ENCODE measurements at places on chromosomes 3 and 15. TPM values are rescaled to one million over a fixed set of nuclear protein-coding genes. Genes with fewer than 3 reads are reported as not detected.

GRCh38 chr3:119187266-119187665, 13.9 kb downstream of the UPK1B start:
- DNase-seq = no peak

DNA sequence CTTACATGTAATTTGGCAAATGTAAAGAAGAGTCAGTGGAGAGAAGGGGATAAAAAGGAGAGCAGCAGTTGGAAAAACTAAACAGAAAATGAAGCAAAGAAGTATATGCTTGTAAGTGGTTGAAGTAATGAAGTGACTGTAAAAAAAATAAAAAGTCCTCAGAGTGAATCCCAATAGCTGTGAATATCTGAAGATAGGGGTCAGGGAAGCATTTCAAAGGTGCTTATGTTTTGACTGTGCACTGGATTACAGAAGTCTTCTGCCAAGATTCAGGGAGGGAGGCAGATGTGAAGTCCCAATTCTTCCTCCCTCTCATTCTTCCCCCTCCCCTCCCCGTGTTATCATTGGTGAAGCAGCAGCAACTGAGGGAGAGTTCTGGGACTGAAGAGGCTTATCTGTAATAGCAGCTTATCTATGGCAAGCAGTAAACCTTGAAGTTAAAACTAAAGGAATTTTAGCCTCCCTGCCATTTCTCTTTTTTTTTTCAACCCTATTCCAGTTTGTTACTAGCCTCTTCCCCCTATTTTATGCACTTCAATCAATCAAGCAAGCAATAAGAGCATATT, 597.9 kb downstream of the IGSF11 start:
- DNase-seq = no peak

GRCh38 chr15:87500240-87500639, 756.3 kb downstream of the NTRK3 start:
- no peak for DNase-seq

DNA sequence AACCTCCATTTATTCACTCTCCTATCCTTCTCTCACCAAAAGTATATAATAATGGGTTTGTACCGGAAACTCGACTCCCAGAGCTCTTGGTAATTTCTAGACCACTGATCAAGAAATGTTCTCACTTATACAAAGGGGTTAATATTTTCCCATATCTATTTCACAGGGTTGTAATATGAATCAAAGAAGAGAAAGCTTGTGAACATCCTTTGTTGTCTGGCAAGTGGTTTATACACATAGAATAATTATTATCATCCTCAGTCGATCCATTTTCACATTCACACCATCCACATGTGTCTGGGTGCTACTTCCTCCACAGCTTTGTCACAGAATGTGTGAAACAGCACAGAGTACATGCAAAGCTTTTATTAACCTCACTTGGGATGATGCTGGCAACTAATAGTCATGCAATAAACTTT, 29.9 kb upstream of the STT3B start:
- DNase-seq = no peak

GOLGA8F gene
- not detected for total RNA-seq

- DNase-seq = no peak
These were observed 25.9 kb upstream of the GRIP2 start for GRCh38 chr3:14565868-14566588.

GRCh38 chr3:119653876-119654275, 6.5 kb downstream of the POPDC2 start:
- no peak for DNase-seq

DNA sequence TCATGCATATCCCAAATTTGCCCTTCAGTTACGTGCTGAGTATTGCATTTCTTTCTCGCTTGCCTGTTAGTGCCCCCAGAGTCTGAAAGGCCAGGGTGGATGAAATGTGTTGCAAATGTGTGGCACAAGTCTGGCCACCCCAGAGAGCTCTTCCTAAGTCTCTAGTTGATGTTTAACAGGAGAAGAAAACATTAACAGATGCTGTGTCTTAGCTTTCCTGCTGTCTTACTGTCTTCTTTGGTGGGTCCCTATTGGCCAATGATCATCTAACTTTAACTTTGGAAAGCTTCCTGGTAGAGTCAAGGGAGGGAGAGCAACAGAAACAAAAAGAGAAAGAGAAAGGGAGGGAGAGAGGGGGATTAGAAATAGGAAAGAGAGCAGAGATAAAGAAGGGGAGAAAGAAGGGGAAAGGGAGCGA, 76.7 kb upstream of the P3H2 start:
- no peak for DNase-seq

Data from heart right ventricle (tissue), 16 donors.